ENCODE measurements at places on chromosomes 7 and 10.

GRCh38 chr10:107529350-107529749 lies 364.8 kb upstream of the SORCS1 start:
- DNase-seq: no peak

DNA sequence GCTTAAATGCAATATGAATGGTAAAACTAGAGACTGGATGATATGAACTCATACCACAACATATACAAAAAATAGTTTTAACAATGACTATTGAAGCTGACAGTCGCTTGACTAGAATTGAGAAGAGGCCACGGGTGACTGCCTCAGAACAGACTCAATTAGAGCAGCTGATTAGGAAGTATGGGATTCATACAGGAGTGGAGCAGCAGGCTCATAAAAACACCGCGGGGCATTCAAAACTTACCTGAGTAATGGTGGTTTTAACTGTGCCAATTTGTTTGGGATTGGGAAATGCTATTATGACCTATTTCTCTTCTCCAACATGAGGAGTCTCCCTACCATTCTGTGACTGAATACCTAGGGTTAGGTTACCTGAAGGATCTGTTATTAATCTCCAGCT lies 2.1 kb downstream of the CADPS2 start:
- no peak for DNase-seq

GRCh38 chr7:70557338-70557737 lies 574.6 kb upstream of the GALNT17 start:
- no peak for DNase-seq

DNA sequence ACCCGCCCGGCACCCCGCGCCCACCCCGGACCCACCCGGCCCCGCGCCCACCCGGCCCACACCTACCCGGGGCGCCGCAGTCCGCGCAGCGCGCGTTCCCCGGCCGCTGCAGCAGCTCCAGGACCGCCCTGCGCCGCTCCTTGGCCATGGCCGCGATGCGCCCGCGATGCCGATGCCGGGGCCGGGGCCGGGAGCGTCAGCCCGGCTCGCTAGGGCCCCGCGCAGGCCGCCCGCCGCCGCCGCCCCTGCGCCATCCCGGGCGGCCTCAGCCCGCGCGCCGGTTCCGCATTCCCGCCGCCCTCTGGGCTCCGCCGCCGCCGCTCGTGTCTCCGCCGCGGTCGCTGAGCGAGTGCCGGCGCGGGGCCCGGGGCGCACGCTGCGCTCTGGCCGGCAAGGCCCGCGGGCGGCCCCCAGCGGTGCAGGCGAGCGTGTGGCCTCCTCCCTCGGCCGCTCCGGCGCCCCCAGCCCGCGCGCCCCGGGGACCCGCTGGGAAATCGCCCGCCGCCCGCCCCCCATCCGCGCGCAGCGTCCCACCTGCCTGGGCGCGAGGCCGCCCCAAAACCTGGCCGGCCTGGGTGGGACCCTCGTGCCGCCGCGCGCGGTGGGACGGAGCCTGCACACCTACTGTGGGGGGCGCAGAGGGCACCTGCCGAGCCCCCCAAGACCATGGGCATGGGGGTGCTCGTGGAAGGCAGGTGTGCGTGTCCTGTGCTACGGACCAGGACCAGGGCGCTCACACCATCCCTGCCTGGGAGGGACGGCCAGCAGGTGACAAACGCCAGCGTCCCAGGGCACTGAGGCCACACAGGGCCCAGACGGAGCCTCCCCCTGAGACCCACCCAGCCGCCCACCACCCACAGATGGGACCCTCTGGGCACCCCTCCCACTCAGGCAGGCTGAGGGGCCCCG lies at the start of gene ADAP1:
Gene ADAP1, minus strand, starts transcription at position 351 of the 909 bp plus-strand sequence. Its CDS starts 203 bp downstream, at position 148.
- peak; percentile 48 for DNase-seq

GRCh38 chr10:52525761-52526160 lies 211.7 kb downstream of the DKK1 start:
- DNase-seq: no peak

- DNase-seq: no peak
These were observed 470.7 kb downstream of the TFEC start for GRCh38 chr7:115559877-115560276.

DNA sequence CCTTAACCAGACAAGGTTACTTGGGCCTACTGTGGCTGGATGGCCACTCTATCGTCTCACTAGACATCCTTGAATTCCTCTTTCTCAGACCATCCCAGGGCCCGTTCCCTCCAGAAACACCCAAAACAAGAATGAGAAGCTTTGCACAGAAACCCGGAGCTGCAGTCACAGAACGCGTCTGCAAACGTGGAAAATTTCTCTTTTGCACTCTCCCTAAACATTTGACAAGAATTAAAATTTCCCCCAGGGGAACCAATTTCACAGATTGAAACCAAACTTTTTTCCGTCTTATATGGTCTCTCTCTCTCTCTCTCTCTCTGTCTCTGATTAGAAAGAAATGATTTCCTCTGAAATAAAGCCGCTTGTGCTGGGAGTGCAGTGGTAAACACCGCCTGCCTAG lies 120.7 kb downstream of the MKX start:
- no peak for DNase-seq

DNA sequence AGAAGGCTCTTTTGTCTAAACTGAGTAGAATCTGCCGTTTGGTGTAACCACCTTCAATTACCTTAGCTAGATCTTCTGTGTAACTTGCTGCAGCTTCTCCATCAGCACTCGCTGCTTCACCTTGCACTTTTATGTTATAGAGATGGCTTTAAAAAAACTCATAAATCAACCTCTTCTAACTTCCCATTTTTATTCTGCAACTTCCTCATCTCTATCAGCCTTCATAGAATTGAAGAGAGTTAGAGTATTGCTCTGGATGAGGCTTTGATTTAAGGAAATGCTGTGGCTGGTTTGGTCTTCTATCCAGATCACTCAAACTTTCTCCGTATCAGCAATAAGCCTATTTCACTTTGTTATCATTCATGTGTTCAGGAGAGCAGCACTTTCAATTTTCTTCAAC lies 1131.9 kb upstream of the CELF2 start:
- DNase-seq: no peak

DNA sequence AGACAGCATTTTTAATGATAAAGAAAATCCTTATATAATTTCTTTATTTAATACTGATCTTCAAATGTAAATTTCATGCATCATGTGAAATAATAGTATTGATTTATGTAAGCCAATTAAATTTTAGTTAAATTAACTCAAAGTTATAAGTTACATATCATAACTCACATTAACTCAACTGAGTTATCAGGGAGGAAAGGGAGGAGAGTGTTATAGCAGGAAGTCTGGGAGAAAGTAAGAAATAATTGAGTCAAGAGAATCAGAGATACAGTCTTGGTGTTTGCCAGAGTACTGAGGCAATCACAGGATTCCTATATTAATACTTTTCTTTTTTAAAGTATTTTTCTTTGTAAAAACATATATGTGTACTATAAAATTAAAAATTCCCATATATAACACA lies 4.0 kb downstream of the BICC1 start:
- no peak for DNase-seq

DNA sequence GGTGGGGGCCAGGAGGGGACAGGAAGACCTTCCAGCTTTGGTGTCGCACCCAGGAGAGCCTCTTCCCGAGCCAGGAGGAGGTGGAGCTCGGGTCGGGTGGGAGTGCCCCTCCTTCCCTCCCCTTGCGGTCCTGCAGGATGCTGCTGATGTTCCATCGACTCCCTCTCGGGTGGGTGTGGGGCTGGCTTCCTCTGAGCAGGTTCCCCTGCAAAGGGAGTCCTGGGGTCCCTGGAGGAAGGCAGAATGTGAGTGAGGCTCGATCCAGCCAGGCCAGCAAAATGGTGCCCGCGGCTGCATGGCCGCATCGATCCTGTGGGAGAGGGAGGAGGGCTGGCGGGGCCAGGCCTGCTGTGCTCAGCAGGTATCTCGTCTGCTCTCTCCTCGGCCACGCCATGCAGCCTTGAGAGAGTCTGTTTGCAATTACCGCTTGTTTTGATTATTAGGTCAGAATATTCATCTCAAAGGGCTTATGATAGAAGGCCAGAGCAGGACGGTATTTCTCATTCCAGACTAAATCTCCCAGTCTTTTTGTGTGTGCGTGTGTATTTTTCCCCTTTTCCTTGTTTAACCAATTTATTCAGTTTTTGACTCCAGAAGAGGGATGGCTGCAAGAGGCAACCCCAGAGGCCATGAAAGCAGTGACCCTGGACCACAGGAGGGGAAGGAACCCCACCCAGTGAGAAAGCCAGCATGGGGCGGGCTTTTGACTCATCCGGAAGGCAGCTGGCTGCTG lies 137.3 kb upstream of the ZMIZ1 start:
- DNase-seq: no peak

GRCh38 chr7:66771795-66772194 lies 31.3 kb downstream of the RABGEF1 start:
- no peak for DNase-seq

- no peak for DNase-seq
These were observed 314.3 kb upstream of the ZMIZ1 start for GRCh38 chr10:78754269-78755062.

- no peak for DNase-seq
These were observed 81.6 kb downstream of the ARHGAP22 start for GRCh38 chr10:48523212-48523819.

DNA sequence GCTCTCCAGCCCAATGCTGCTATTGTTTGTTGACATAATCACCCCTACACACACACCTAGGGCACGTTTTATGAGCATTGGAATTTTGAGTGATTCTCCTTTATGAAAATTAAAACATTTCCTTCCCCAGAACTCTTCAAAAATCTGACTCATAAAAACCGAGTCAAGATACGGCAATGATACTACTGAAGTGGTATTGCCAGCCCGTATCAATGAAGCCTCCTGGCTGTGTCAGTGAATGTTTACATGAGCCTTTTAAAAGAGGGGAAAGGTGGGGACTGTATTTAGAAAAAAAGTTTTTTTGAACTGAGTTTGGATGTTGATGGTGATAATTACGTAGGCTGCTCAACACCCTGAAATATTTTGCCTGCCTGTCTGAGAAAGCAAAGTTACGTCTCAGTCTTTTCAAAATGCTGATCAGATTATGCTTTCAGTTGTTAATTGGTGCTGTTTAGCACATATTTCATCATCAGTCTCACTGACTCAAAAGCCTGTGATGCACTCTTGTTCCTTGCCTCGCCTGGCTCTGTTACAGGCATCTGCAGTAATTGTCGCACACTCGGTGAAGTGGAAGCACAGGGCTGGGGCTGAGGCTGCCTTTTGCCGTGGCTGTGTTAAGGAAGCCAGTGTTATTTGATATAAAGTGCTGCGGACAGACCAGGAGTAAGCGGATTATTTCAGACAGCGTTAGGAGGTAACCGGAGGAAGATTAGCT lies 157.4 kb upstream of the TCF7L2 start:
- DNase-seq: no peak

DNA sequence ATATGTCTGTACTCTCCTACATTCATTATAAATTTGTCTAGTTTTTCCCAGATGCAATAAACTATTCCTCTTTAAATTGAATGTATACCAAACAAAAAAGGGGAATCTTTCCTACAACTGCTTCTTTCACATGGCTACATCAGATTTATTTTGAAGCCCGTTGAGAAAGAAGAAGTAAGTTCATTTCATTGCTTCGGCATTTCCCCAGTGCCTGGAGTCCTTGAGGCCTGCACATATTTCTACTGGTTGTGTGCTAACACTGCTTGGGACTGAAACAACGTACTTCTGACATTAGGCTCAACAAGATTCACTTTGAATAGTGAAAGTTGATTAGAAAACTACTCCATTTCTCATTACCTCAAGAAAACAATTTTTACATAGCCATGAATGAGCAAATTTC lies 201.7 kb downstream of the PHF14 start:
- DNase-seq: no peak

- DNase-seq: no peak
These were observed 1443.0 kb upstream of the LRRTM3 start for GRCh38 chr10:65482848-65483247.

DNA sequence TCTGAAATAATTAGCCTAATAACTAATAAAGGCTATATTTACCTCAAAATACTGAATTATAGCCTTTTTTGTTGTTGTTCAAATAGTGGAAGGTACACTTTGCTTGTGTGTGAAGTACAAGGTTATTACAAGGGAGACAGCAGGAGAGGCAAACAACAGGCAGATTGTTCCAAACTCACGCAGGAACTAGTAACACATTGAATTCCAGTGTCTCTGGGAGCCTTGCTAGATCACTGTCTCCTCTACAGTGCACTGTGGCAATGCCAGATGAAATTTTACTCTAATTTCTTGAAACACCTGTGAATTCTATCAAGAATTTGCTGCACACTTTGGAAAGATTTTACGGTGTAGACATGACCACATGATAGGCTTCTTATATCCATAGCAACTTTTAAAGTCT lies 112.6 kb downstream of the MDFIC start:
- DNase-seq: no peak

- no peak for DNase-seq
These were observed 247.3 kb downstream of the SKAP2 start for GRCh38 chr7:26617066-26617465.

GRCh38 chr7:11706666-11707605 lies 125.1 kb downstream of the THSD7A start:
- DNase-seq: no peak

GRCh38 chr10:128096486-128097199 lies 29.6 kb downstream of the MKI67 start:
- no peak for DNase-seq

DNA sequence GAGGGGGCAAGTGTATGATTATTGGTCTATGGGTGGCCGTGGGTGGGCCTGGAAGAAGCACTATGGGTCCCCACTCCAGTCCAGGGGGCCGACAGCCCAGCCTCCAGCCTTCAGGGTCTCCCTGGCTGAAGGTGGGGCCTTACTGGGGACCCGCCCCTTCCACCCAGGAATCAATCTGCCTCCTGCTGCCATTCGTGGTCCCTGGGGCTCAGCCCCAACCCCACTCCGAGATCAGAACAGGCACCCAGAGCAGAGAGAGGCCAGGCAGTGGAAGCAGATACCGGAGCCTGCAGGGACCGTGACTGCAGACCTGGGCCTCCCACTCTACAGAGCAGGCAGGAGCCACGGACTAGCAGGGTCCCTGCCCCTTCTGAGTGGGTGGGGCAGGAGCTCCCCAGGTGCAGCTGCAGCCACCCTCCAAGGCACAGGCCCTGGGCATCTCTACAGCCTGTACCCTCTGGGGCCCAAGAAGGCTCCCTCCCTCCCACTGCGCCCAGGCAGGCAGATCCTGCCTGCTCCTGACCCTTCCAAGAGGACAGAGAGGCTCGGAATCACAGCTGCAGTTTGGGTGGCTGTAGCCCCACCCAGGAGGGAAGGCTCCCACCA lies 13.6 kb upstream of the FOXL3 start:
- no peak for DNase-seq

DNA sequence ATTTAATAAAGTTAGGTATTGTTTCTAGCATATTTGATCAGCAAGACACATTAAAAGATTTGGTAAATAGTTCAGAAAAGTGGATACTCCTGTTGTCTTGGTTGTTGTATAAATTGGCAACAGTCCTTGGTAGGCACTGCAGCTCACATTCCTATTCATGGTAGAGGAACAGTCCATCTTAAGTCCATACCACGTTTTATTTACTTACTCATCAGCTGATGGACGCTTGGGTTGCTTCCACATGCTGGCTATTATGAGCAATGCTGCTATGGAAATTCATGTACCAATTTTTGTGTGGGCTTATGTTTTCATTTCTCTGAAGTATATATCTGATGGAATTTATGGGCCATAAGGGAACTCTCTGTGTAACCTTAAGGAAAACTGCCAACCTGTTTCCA lies 43.3 kb downstream of the C10orf120 start:
- no peak for DNase-seq

All from stimulated activated CD4-positive, alpha-beta T cell treated with anti-CD3 and anti-CD28 coated beads, Interleukin-4, amount 100 ng/mL, for 48 hours (primary cell).